Natural killer cell (primary cell): ENCODE measurements at places on chromosomes 4 and X. TPM values are rescaled to one million over a fixed set of nuclear protein-coding genes. Genes with fewer than 3 reads are reported as not detected.

DNA sequence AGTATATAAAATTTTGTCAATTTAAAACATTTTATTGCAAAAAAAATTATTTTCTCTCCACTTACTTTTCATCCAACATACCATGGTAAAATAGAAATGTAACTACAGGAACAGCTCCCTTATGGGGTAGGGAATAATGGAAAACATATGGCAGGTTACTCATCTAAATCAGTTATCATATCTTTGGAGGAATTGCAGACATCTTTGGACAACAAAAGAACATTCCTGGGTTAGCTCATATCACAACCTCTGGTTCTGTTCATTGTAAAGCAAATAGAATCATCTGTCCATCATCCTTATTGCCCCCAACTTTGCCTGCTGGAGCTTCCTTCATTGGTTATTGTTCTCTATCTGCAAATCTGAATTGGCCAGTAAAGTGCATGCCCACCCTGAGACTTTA, 387.5 kb upstream of the GRID2 start:
- no peaks in the 10 kb centered on the region for H3K36me3 ChIP-seq
- H3K27me3 ChIP-seq, result no peaks in the 10 kb centered on the region
- H3K4me3 ChIP-seq, result no peak overlapping the region
- no peaks in the 10 kb centered on the region for H3K4me1 ChIP-seq
- no peak overlapping the region for H3K27ac ChIP-seq

DNA sequence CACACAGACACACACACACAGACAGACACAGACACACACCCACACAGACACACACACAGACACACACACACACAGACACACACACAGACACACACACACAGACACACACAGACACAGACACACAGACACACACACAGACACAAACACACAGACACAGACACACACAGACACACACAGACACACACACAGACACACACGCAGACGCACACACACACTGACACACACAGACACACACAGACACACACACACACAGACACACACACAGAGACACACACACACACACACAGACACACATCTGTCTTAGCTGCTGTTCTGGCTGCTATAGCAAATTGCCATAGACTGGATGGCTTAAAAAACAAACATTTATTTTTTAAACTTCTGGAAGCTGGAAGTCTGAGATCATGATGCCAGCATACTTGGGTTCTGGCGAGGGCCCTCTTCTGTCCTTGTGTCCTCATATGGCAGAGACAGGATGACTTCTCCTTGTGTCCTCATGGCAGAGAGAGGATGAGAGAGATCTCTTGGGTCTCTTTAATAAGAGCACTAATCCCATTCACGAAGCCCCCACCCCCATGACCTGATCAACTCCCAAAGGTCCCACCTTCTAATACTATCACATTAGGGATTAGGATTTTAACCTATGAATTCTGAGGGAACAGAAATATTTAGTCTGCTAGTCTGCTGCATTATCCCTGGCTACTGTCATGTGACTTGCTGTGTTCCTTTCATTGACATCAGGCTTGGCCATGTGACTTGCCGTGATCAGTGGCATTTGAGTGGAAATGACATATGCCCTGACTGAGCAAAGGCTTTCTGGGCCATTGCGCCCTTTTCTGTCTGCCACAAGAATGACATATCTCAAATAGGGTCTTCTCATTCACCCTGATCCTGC, 32.7 kb upstream of the RASGEF1B start:
- DNase-seq, result peak; percentile 53
- peak overlapping the region; percentile 74 for H3K27ac ChIP-seq
- peaks cover 26% of the 10 kb centered on the region for H3K4me1 ChIP-seq
- no peaks in the 10 kb centered on the region for H3K27me3 ChIP-seq
- no peaks in the 10 kb centered on the region for H3K36me3 ChIP-seq

- H3K36me3 ChIP-seq, result peaks cover 2% of the 10 kb centered on the region
- no peak for DNase-seq
- no peaks in the 10 kb centered on the region for H3K27me3 ChIP-seq
- peaks cover 54% of the 10 kb centered on the region for H3K4me1 ChIP-seq
- H3K27ac ChIP-seq, result no peak overlapping the region
Observed at GRCh38 chr4:48122756-48123155, 11.3 kb downstream of the TXK start.

- DNase-seq, result no peak
- no peaks in the 10 kb centered on the region for H3K27me3 ChIP-seq
- H3K36me3 ChIP-seq, result no peaks in the 10 kb centered on the region
- H3K4me3 ChIP-seq, result no peak overlapping the region
- no peaks in the 10 kb centered on the region for H3K4me1 ChIP-seq
Observed at GRCh38 chrX:66632473-66632872, 6.4 kb downstream of the EDA2R start.

DNA sequence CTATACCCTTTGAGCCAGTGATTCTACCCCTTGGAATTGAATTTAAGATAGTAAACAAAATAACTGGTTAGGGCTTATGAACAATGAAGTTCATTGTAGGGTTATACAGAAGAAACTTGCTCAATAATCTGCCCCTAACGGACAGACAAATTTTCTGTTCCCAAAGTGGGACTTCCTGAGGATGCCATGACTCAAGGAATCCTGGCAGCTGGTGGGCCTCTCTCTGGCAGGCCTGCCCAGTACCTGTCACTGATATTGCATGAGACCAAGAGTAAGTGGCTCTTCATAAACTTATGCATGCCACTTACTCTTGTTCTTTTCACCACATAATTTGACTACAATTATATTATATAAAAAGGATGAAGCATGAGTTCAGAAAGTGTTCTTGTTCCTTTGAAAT, 41.5 kb downstream of the GPRIN3 start:
- H3K27me3 ChIP-seq, result no peaks in the 10 kb centered on the region
- DNase-seq, result no peak
- peaks cover 12% of the 10 kb centered on the region for H3K4me1 ChIP-seq
- H3K27ac ChIP-seq, result no peak overlapping the region
- H3K4me3 ChIP-seq, result no peak overlapping the region

- no peaks in the 10 kb centered on the region for H3K4me1 ChIP-seq
- no peak overlapping the region for H3K27ac ChIP-seq
- H3K27me3 ChIP-seq, result no peaks in the 10 kb centered on the region
- H3K4me3 ChIP-seq, result no peak overlapping the region
Observed at GRCh38 chr4:21790438-21791029, 158.0 kb downstream of the KCNIP4 start.

GRCh38 chrX:141127146-141127545, 49.8 kb downstream of the LDOC1 start:
- H3K27ac ChIP-seq, result no peak overlapping the region
- H3K27me3 ChIP-seq, result no peaks in the 10 kb centered on the region
- no peaks in the 10 kb centered on the region for H3K4me1 ChIP-seq
- DNase-seq, result no peak

- no peak overlapping the region for H3K4me3 ChIP-seq
- H3K36me3 ChIP-seq, result peaks cover 4% of the 10 kb centered on the region
- no peak for DNase-seq
- no peaks in the 10 kb centered on the region for H3K27me3 ChIP-seq
- H3K4me1 ChIP-seq, result no peaks in the 10 kb centered on the region
Observed at GRCh38 chrX:1727531-1728027, 112.7 kb downstream of the ASMT start.

GRCh38 chr4:38177035-38177546, 216.9 kb downstream of the PTTG2 start:
- no peaks in the 10 kb centered on the region for H3K36me3 ChIP-seq
- no peak for DNase-seq
- peaks cover 28% of the 10 kb centered on the region for H3K4me1 ChIP-seq
- H3K27me3 ChIP-seq, result no peaks in the 10 kb centered on the region
- no peak overlapping the region for H3K4me3 ChIP-seq

- H3K27me3 ChIP-seq, result no peaks in the 10 kb centered on the region
- no peak overlapping the region for H3K27ac ChIP-seq
- no peaks in the 10 kb centered on the region for H3K36me3 ChIP-seq
- no peaks in the 10 kb centered on the region for H3K4me1 ChIP-seq
Observed at GRCh38 chrX:95057341-95057740, 1383.3 kb downstream of the FAM133A start.

DNA sequence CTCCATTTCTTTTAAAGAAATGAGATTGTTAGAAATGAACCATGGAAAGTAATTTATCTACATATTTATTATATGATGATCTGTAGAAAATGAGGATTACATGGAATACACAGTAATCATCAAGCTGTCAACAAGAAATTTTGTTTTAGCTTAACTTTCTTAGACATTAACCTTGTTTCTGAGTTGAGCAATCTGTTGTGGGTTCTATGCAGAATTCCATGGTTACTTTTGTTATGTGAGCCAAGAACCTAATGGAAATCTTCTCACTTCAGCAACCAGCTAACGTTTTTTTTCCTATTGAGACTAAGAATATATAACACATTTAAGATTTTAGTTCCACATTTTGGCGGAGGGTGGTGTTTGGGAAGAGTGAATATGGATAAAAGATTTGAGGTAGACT, 136.1 kb upstream of the SLC4A4 start:
- H3K27me3 ChIP-seq, result no peaks in the 10 kb centered on the region
- H3K4me3 ChIP-seq, result no peak overlapping the region
- H3K27ac ChIP-seq, result no peak overlapping the region
- H3K36me3 ChIP-seq, result no peaks in the 10 kb centered on the region

DNA sequence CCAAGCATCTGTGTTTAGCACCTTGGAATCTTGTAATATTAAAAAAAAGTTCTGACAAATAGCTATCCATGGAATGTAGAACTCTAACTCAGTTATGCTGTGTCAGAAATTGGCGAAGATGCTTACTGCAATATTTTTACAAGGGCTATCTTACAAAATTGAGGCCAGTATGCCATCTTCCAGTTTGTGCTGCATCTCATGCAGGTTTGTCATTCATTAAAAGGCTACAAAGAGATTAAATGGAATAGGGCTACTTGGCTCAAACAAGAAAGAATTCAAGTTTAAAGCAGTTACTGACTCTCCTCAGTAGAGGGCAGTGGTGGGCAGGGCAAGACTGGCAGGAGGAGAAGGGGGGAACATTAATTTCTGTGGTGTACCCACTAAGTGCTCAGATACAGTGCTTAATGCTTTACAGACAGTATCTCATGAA, 66.5 kb downstream of the SHROOM4 start:
- no peaks in the 10 kb centered on the region for H3K27me3 ChIP-seq
- H3K4me3 ChIP-seq, result no peak overlapping the region
- H3K27ac ChIP-seq, result no peak overlapping the region
- no peaks in the 10 kb centered on the region for H3K36me3 ChIP-seq
- peak; percentile 1 for DNase-seq

- no peak overlapping the region for H3K4me3 ChIP-seq
- H3K27me3 ChIP-seq, result no peaks in the 10 kb centered on the region
- no peak overlapping the region for H3K27ac ChIP-seq
- no peaks in the 10 kb centered on the region for H3K36me3 ChIP-seq
Observed at GRCh38 chrX:819684-820083, 189.1 kb downstream of the SHOX start.

- peaks cover 3% of the 10 kb centered on the region for H3K36me3 ChIP-seq
- no peak for DNase-seq
- H3K27ac ChIP-seq, result no peak overlapping the region
- no peaks in the 10 kb centered on the region for H3K27me3 ChIP-seq
Observed at GRCh38 chr4:186200516-186200915, 9.1 kb downstream of the CYP4V2 start.

DNA sequence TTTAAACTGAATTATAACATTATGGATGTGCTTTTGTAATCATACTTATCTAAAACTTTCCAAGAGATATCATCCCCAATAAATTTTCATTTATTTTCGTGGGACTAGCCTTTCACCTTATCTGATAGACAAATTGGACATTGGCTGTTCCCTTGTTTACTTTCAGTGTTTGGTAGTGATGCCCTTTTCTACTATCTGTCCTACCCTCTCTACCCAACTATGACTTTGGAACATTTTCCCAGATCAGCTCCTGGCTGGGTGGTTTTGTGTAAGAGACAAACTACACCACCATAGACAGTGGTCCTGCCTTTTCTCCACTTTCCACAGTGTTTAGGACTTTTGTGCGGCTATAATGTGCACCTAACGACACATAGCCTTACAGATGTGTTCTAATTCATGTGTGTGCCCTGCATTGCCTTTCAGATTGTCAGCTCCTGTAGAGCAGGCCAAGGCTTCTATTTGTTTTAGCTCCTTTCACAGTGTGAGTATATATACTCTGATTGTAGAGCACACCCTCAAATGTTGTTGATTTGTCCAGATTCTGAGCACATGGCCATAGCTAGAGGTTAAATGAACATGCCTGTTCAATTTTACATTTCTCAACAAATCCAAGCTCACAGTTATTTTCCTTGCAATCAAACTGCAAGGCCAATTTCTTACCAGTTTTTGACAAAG, 63.0 kb upstream of the TRPC5OS start:
- DNase-seq, result no peak
- H3K27ac ChIP-seq, result no peak overlapping the region
- no peaks in the 10 kb centered on the region for H3K27me3 ChIP-seq
- no peaks in the 10 kb centered on the region for H3K36me3 ChIP-seq

GRCh38 chrX:18620349-18620748, 51.6 kb downstream of the RS1 start:
- no peak for DNase-seq
- H3K27me3 ChIP-seq, result no peaks in the 10 kb centered on the region
- no peaks in the 10 kb centered on the region for H3K36me3 ChIP-seq
- no peaks in the 10 kb centered on the region for H3K4me1 ChIP-seq
- H3K4me3 ChIP-seq, result no peak overlapping the region

DNA sequence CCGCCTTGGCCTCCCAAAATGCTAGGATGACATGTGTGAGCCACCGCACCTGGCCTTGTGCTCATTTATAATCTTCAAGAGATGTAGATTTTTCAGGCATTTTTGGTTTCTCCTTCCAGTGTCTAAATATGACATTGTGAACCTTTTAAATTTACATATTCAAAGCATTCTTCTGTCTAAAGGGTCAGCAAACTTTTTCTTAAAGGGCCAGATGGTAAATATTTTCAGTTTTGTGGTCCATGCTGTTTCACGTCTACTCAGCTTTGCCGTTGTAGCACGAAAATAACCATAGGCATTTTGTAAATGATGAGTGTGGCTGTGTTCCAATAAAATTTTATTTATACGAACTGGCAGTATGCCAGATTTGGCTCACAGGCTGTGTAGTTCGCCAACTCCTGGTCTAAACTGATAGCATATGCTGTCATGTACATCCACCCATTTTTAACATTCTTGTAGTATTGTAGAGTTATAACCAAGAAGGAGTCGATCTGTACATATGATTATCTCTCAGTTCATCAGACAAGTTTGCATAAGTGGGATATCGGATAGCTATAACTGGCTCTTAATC, 12.7 kb upstream of the GCNA start:
- no peaks in the 10 kb centered on the region for H3K4me1 ChIP-seq
- no peak overlapping the region for H3K27ac ChIP-seq
- no peak for DNase-seq
- peaks cover 73% of the 10 kb centered on the region for H3K36me3 ChIP-seq
- H3K27me3 ChIP-seq, result no peaks in the 10 kb centered on the region

- H3K4me3 ChIP-seq, result no peak overlapping the region
- no peak for DNase-seq
- H3K27me3 ChIP-seq, result no peaks in the 10 kb centered on the region
- no peak overlapping the region for H3K27ac ChIP-seq
- no peaks in the 10 kb centered on the region for H3K4me1 ChIP-seq
Observed at GRCh38 chr4:100177126-100177525, 13.1 kb downstream of the DDIT4L start.

- no peak for DNase-seq
- no peak overlapping the region for H3K4me3 ChIP-seq
- no peaks in the 10 kb centered on the region for H3K4me1 ChIP-seq
- H3K36me3 ChIP-seq, result no peaks in the 10 kb centered on the region
- no peak overlapping the region for H3K27ac ChIP-seq
Observed at GRCh38 chr4:55931043-55931442, 17.7 kb upstream of the CEP135 start.

GRCh38 chr4:108004646-108005045, 15.0 kb downstream of the HADH start:
- H3K27me3 ChIP-seq, result no peaks in the 10 kb centered on the region
- H3K27ac ChIP-seq, result no peak overlapping the region
- H3K36me3 ChIP-seq, result no peaks in the 10 kb centered on the region
- H3K4me3 ChIP-seq, result no peak overlapping the region

Gene GALNTL6
- total RNA-seq, result not detected

Gene UGT2B15
- total RNA-seq, result not detected

Gene TEX13D
- not detected for total RNA-seq

Gene TLL1
- total RNA-seq, result not detected

Gene RIBC1
- total RNA-seq, result 2.1 TPM

Gene ASB12
- 0.58 TPM for total RNA-seq
